Cerebellar nuclear complex (tissue), 1 donor: ENCODE measurements at places on chromosomes 13 and 19.

DNA sequence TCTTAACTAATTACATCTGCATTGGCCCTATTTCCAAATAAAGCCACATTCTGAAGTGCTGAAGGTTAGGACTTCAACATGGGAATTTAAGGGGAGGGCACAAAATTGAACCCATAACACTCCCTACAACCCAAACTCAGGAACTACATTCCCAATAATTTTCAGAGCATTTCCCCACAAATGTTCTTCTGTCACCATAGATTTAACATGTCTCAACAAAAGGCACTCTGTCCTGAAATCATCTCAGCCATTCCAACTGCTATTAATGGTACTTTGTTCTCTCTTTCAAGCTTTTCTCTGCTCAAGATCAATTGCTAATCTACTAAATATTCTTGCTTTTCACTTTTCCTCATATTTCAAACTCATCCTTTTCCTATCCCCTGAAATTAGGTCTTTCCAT lies 74.0 kb upstream of the SOX1 start:
- DNase-seq = no peak

GRCh38 chr13:51636349-51636890 lies 52.2 kb downstream of the WDFY2 start:
- DNase-seq = no peak

GRCh38 chr13:112693831-112694497 lies 4.1 kb downstream of the ATP11A start:
- no peak for DNase-seq

GRCh38 chr19:51065221-51065960 lies 499 bp upstream of the KLK13 start:
- DNase-seq = no peak

DNA sequence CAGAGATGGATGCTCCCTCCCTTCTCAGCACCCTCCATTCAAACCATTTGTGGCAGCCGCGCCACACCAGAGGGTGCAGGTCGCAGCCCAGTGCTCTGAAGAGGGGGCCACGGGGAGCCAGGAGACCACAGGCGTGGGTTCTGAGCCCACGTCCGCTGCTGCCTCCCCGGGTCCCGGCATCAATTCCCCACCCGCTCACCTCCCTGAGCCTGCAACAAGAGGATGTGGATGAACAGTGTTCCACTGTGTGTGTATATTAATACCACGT lies 120.1 kb upstream of the VSTM2B start:
- no peak for DNase-seq

GRCh38 chr13:33353210-33353609 lies 67.7 kb upstream of the STARD13 start:
- no peak for DNase-seq

DNA sequence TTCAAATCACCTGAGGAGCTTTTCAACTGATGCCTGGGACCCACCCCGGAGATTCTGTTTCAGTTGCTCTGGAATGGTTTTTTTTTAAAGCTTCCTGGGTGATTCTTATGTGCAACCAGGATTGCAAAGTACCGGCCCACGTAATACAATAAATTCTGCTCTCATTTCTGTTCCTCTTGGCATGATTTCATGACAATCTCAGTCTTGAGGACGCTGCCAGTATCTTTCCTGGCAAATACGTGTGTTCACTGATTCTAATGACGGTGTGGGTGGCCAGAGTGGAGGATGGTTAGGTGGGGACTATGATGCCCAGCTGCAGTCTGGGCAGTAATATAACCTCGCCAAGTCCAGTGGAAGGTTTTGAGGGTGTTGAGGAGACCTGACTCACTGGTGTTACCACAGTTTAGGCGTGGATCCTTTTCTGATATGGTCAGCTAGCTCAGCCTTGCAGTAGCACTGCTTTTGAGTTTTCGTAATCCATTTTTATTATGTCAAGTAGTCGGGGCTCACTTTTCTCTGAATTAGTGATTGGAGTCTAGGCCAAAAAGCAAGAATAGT lies 49.4 kb downstream of the FAM124A start:
- no peak for DNase-seq

GRCh38 chr19:517721-518597 lies 10.7 kb downstream of the TPGS1 start:
- no peak for DNase-seq

GRCh38 chr13:112346173-112346898 lies 29.8 kb upstream of the SPACA7 start:
- no peak for DNase-seq

- no peak for DNase-seq
Observed at GRCh38 chr13:77489566-77490337, 45.8 kb upstream of the SCEL start.
